ENCODE measurements at places on chromosomes 3 and 15.

- no peak for DNase-seq
Measured at GRCh38 chr3:71707595-71707994, 17.6 kb downstream of the EIF4E3 start.

- DNase-seq = no peak
Measured at GRCh38 chr3:111414531-111414930, 127.5 kb upstream of the CD96 start.

GRCh38 chr3:188671971-188672370, 499.8 kb upstream of the TPRG1 start:
- no peak for DNase-seq

- no peak for DNase-seq
Measured at GRCh38 chr3:159852821-159853505, 135.7 kb upstream of the IL12A start.

DNA sequence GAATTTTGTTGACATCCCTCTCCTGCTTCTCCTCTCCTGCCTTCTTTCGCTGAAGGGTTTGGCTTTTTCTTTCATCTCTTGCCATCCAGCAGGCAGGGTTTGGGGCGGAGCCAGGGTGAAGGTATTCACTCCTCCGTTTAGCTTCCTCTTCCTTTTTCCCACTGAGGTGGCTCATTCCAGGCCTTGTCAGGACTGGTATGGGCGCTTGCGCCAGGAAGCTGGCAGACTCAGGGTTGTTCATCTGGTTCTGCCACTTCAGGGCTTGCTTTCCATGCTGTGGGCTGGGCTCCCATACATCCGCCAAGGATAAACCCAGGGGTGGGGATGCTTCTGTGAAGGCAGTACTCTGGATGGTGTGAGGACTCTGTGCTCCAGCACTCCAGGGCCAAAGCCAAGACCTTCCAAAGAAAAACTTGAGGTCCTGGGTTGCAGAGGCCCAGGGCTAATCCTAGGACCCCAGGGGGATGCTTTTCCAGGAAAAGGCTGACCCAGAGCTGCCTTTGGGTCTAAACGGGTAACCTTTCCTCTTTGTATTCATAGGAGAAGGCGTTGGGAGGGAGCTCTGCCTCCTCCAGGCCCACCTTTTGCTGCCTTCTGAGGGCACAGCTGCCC, 7.7 kb upstream of the AMOTL2 start:
- DNase-seq = peak; percentile 85

DNA sequence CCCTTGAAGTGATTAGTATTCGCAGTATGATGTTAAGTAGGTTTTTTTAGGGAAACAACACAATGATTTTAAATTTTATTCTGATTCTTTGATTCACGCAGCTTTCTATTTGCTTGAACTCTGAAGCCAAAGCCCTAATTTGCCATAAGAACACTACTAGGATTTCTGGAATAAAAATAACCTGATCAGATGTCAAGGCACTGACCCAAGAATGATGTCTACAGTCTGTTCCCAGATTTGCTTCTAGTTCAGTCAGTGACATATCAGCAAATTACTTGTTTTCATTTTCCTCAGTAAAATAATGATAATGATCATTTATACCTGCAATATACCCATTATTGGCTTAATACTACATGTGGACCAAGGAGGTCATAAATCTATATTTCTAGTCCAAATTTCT, 179.5 kb upstream of the EIF1B start:
- DNase-seq = no peak

- DNase-seq = peak; percentile 31
Measured at GRCh38 chr3:177724020-177724638, 526.8 kb upstream of the TBL1XR1 start.

- DNase-seq = no peak
Measured at GRCh38 chr15:90564051-90564450, 34.3 kb downstream of the CRTC3 start.

DNA sequence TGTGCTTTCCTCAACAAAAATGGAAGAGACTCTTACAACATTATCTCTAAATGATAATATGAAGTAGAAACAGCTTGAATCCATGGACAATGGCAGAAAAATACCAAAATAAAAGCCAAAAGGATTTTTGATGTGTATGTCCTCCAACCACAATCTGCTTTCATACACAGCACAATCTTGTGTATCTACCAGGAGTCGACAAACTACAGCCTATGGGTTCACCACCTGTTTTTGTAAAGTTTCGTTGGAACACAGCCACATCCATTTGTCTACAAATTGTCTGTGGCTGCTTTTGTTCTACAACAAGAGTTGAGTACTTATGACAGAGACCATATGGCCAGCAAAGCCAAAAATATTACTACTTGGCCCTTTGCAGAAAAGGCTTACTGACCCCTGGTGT, 88.7 kb upstream of the UBE2E2 start:
- DNase-seq = no peak

GRCh38 chr3:195150181-195151118, 120.5 kb downstream of the XXYLT1 start:
- no peak for DNase-seq

DNA sequence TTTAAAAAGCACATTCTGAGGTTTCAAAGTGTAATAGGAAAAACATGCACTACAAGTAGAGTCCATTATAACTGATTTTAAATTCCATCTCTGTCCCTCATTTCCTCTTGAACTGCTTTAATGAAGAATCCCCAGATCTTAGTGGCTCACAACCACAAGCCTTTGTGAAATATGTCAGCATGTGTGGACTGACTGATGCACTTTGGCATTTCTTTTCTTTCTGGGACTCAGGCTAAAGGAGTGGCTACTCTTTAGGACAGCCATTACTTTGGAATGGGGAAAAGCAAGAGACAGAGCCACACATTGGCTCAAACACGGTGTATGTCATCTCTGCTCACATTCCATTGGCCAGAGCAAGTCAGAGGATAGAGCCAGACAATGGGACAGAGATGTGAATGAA, 139.6 kb downstream of the GRM7 start:
- no peak for DNase-seq

GRCh38 chr3:10247679-10248183, 528 bp upstream of the TATDN2 start:
- DNase-seq = no peak

DNA sequence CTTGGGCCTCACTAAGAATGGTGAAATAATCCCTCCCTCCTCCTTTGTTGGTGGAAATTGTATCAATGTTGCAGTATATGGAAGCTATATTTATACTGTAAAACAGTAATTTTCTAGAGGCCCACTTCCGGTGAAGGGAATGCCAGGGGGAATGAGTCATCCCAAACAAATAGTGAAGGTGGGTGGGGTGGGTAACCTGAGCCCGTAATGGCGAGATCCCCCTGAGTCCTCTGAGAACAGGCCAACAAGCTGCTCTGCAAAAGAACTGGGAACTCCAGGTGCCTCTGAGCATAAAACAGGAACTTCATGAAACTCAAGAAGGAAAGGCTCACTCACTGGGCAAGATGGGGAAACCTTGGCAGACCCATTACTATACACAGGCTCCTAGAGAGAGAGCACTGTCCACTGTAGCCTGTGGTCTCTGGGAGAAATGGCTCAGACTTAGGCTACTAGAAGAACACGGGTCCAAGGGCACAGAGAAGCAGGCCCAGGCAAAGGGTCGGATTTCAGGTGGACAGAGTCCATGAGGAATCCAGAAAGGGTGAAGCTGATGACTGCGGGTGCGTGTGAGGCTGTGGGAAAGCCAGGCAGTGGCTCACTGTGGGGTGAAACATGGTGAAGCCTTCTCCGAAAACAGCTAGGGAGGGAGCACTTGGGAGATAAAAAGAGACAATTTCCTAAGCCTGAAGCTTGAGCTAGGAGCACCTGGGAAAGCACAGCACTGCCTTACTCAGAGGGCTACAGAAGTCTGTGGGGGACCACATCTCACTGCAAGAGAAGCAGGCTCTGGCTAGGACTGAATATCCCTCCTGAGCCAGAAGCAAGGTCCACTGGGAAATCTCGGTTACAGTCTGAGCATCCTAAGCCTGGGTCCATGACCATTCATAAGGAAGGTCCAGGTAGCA, 19.8 kb downstream of the LARP6 start:
- DNase-seq = no peak

- no peak for DNase-seq
Measured at GRCh38 chr3:122102191-122102935, 47.2 kb downstream of the CD86 start.

GRCh38 chr3:36591959-36592358, 172.4 kb downstream of the DCLK3 start:
- DNase-seq = no peak

DNA sequence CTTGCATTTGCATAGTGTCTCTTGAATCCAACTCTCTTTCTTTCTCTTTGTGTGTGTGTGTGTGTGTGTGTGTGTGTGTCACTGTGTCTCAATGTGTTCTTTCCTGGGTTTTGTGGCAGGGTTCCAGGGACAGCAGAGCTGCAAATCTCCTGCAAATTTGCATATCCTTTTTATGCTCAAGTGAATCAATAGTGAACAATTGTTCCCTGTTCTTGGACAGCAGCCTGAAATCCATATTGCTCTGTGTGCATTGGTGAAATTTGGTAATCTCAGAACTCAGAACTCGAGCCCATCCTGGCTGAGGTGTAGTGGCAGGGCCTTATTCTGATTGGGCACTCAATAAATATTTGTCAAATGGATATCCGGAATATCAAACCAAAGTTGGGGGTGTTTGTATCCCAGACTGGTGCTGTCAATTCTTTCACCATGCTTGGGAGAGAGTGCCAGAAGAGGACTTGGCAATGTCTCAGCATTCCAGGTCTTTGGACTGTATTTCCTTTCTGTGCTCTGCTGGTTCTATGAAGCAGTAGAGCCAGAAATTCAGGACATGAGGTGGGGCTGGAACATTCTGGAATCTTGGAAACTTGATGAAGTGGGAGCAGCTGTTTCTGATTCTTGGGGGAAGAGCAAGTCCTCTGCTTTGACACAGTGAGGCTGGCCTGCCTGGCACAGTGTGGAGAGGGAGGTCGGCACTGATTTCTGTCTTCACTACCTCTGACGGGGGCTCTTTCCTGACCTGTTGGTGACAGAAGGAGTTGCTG, 380.6 kb upstream of the C2CD4B start:
- DNase-seq = peak; percentile 84

- no peak for DNase-seq
Measured at GRCh38 chr15:93019971-93020370, 69.0 kb downstream of the RGMA start.

- no peak for DNase-seq
Measured at GRCh38 chr3:72641072-72641471, 207.2 kb downstream of the SHQ1 start.

GRCh38 chr15:32840507-32841245, 122.9 kb downstream of the GREM1 start:
- DNase-seq = peak; percentile 42

GRCh38 chr15:41512512-41512939, 1.1 kb downstream of the LTK start:
- no peak for DNase-seq

DNA sequence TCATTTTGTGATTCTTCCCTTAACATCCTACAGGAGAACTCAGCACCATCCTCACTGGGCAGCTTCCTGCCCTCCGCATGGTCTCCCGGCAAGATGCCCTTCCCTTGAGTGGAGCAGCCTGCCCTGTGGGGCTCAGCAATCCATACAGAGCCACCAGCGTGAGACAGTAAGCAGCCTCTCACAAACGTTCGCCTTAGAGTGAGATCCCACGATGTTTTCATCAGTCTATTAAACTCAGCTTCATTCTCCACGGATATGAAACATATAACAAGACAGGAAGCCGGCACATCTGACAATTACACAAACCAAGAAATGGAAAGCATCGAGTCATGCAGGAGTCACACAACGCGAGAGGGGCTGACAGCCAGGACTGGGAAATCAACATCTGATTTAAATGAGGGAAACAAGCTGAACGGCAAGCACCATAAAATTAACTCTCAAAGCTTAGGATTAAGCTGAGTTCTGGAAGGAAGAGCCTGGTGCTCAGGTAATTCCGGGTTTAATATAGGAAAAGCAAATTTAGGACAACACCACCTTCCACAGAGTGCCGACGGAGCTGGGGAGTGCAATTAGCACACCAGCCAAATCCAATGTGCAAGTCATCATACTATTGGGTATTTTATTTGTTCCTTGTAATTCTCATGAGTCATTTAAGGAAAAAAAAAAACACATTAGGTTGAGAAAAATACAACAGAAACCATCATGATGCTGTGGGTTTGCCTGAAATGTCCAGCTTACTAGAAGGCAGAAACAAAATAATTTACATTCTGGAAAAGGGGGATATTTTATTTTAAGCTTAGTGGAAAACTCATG, 272.0 kb downstream of the OCA2 start:
- no peak for DNase-seq

GRCh38 chr3:189827108-189827507, 195.9 kb downstream of the TP63 start:
- DNase-seq = no peak

- DNase-seq = no peak
Measured at GRCh38 chr3:45552031-45552793, 42.3 kb upstream of the LIMD1 start.

DNA sequence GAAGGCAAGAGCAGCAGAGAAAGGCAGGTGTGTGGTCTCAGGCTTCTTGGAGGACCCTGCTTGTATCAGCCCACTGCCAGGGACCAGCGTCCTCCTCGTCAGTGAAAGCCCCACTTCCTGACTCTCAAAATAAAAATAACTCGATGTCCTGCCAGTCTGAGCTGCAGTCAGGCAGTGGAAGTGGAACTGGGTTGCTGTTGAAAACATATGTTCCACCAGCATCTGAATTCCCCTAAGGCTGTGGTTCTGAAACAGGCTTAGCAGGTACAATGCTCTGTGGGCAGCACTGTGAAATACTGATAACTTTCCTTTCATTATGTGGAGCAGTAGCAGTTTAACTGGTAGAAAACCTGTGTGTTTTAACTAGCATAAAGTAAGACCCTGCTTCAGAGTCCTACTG, 121.6 kb upstream of the EIF1B start:
- DNase-seq = peak; percentile 48

DNA sequence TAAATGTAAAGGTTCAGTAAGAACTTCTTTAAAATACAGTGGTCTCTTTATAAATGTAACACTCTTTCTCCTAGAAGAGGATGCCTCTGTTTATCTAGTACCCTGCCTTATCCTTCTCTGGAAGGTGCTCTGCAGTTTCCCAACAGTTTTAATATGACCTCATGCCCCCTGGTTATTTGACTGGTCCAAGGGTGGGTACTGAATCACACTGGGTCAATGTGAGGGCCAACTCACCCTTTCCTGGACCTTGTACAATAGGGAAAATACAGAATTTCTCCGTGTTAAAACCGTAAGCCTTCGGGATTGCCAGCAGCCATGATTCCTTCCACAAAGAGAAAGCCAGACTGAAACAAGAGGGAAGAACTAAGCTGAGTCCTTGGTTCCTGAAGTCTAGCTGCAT, 9.2 kb downstream of the DCBLD2 start:
- DNase-seq = no peak

DNA sequence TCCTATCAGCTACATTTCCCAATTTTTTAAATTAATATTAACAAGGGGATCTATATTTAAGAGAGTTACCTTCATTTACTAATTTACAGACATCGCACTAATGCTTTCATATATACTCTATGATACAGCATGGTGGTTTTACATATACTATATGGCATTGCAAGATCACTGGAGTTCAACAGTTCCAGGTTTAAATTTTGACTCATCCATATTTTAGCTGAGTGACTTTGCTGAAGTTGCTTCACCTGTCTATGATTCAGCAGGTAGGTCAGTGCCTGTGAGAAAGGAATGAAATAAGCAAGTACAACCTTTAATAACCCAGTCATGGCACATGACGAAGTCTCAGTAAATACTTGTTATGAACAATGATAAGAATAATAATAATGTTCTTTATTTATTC, 211.1 kb downstream of the P3H2 start:
- DNase-seq = no peak

All from T47D (cell line).